ENCODE measurements at places on chromosomes 4 and X. TPM values are rescaled to one million over a fixed set of nuclear protein-coding genes. Genes with fewer than 3 reads are reported as not detected.

The SMR3B gene
- total RNA-seq: not detected

DNA sequence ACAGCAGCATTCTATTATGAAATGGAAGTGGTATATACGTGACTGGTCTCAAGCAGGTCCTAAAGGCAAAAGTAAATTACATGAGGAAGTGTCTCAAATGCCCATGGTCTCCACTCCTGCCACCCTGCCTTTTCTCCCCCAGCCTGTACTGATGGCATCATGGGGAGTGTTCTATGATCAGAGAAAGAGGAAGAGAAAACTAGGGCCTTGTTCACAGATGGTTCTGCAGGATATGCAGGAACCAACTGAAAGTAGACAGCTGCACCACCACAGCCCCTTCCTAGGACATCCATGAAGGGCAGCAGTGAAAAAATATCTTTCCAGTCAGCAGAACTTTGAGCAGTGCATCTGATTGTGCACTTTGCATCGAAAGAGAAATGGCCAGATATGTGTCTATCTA lies 901.5 kb downstream of the ARAP2 start:
- no peak overlapping the region for H3K4me3 ChIP-seq
- H3K27me3 ChIP-seq: no peaks in the 10 kb centered on the region
- no peak overlapping the region for H3K27ac ChIP-seq
- H3K36me3 ChIP-seq: no peaks in the 10 kb centered on the region
- no peaks in the 10 kb centered on the region for H3K4me1 ChIP-seq

- H3K4me3 ChIP-seq: no peak overlapping the region
- no peaks in the 10 kb centered on the region for H3K36me3 ChIP-seq
- no peak overlapping the region for H3K27ac ChIP-seq
- H3K4me1 ChIP-seq: no peaks in the 10 kb centered on the region
- no peaks in the 10 kb centered on the region for H3K27me3 ChIP-seq
- DNase-seq: no peak
Measured at GRCh38 chrX:675955-676295, 45.3 kb downstream of the SHOX start.

DNA sequence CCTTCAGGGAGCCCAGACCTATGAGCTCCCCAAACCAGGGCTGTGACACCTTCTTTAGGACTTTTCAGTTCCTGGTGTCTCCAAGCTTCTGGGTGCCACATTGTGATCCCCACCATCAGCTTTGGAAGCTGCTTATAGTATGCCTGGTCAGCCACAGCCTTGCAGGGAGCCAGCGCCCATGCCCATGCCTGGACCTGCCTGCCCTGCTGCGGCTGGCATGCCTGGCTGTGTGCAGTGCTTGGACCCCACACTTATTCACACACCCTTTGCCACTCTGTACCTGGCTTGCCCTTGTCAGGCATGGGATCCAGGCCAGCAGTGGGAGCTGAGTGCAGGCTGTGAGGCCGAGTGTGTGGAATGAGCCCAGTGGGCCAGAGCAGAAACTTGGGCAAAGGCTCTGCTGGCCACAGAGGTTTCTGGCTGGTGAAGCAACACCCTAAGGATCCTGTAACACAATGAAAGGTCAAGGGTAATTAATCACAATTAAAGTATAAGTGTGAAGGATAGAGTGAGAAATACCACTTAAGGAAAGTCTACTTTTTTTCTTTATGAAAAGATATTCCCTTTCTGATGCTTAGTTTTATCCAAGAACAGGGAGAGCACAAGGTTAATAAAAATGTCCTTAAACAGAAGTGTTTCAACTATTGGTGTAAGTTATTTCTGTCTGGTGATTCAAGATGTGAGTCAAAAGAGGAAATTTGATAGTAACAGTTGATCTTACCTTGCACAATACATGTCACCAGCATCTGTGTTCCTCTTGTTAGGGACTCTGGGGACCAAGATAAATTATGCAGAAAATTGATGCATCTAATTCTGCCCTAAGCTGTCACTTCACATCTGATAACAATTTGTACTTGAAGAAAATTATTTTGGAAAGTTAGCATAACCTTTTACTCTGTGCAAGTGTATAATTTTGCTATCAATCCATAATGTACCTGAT lies 161.8 kb downstream of the FAM47A start:
- H3K4me1 ChIP-seq: no peaks in the 10 kb centered on the region
- H3K27ac ChIP-seq: no peak overlapping the region
- peak; percentile 61 for DNase-seq
- no peaks in the 10 kb centered on the region for H3K27me3 ChIP-seq
- no peaks in the 10 kb centered on the region for H3K36me3 ChIP-seq

DNA sequence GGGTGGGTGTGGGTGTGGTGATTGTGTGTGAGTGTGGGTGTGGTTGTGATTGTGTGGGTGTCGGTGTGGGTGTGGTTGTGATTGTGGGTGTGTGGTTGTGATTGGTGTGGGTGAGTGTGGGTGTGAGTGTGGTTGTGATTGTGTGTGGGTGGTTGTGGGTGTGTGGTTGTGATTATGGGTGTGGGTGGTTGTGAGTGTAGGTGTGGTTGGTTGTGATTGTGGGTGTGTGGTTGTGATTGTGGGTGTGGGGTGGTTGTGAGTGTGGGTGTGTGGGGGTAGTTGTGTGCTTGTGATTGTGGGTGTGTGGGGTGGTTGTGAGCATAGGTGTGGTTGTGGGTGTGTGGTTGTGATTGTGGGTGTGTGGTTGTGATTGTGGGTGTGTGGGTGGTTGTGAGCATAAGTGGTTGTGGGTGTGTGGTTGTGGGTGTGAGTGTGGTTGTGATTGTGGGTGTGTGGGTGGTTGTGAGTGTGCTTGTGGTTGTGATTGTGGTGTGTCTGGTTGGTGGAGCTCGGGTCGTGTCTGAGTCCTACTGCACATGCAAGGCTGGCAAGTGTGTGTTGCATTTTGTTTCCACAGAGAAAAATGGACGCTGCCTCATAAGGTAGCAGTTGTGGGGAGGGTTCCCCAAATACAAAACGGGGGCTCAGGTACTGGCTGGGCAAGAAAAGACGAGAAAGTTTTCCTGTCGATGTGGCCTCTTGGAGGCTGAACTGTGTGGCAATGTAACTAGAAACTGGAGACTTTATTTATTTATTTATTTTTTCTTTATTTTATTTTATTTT lies 116.7 kb downstream of the UBE2K start:
- no peaks in the 10 kb centered on the region for H3K4me1 ChIP-seq
- H3K27me3 ChIP-seq: no peaks in the 10 kb centered on the region
- no peak for DNase-seq
- H3K36me3 ChIP-seq: no peaks in the 10 kb centered on the region
- no peak overlapping the region for H3K27ac ChIP-seq

GRCh38 chr4:146235654-146236177 lies 21.4 kb downstream of the REELD1 start:
- peak; percentile 62 for DNase-seq
- no peak overlapping the region for H3K4me3 ChIP-seq
- no peaks in the 10 kb centered on the region for H3K27me3 ChIP-seq
- H3K36me3 ChIP-seq: no peaks in the 10 kb centered on the region

GRCh38 chr4:18980516-18981233 lies 959.1 kb upstream of the LCORL start:
- H3K36me3 ChIP-seq: no peaks in the 10 kb centered on the region
- H3K4me1 ChIP-seq: no peaks in the 10 kb centered on the region
- no peak for DNase-seq
- H3K27me3 ChIP-seq: no peaks in the 10 kb centered on the region
- no peak overlapping the region for H3K27ac ChIP-seq

The FAM120C gene
- 14.1 TPM for total RNA-seq

DNA sequence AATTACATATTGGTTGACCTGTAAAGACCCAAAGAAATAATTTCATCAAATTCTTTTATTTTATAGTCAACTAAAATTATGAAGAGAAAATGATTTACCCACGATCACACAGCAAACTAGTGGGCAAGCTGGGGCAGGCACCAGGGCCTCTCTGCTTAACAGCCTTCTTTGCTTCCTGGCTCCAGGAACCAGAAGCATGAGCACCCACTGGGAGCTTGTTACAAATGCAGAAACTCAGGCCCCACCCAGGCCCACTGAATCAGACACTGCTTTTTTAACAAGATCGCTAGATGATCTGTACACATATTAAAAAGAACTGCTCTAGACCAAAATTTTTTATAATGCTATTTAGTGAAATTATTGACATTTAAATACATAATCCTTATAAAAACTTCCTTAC lies 95.0 kb downstream of the GEMIN8 start:
- H3K27ac ChIP-seq: no peak overlapping the region
- H3K4me1 ChIP-seq: no peaks in the 10 kb centered on the region
- H3K36me3 ChIP-seq: no peaks in the 10 kb centered on the region

- H3K27me3 ChIP-seq: no peaks in the 10 kb centered on the region
- no peak for DNase-seq
- H3K36me3 ChIP-seq: no peaks in the 10 kb centered on the region
- H3K27ac ChIP-seq: no peak overlapping the region
- H3K4me1 ChIP-seq: no peaks in the 10 kb centered on the region
Measured at GRCh38 chr4:184099000-184099399, 118.7 kb downstream of the ENPP6 start.

GRCh38 chrX:130079824-130080406 lies 30.4 kb downstream of the ELF4 start:
- H3K27ac ChIP-seq: no peak overlapping the region
- H3K4me1 ChIP-seq: no peaks in the 10 kb centered on the region
- H3K4me3 ChIP-seq: no peak overlapping the region
- no peaks in the 10 kb centered on the region for H3K27me3 ChIP-seq

GRCh38 chrX:38717871-38718270 lies 83.4 kb upstream of the MID1IP1 start:
- no peaks in the 10 kb centered on the region for H3K4me1 ChIP-seq
- H3K27ac ChIP-seq: no peak overlapping the region
- no peak for DNase-seq
- no peak overlapping the region for H3K4me3 ChIP-seq
- H3K36me3 ChIP-seq: no peaks in the 10 kb centered on the region

GRCh38 chr4:147050356-147050765 lies 104.7 kb upstream of the TTC29 start:
- DNase-seq: no peak
- H3K27ac ChIP-seq: no peak overlapping the region
- no peak overlapping the region for H3K4me3 ChIP-seq
- no peaks in the 10 kb centered on the region for H3K36me3 ChIP-seq

GRCh38 chr4:108651014-108651791 lies 804 bp downstream of the OSTC start:
- no peak for DNase-seq
- no peaks in the 10 kb centered on the region for H3K27me3 ChIP-seq
- no peak overlapping the region for H3K27ac ChIP-seq
- no peaks in the 10 kb centered on the region for H3K36me3 ChIP-seq

The VCX3B gene
- not detected for total RNA-seq

DNA sequence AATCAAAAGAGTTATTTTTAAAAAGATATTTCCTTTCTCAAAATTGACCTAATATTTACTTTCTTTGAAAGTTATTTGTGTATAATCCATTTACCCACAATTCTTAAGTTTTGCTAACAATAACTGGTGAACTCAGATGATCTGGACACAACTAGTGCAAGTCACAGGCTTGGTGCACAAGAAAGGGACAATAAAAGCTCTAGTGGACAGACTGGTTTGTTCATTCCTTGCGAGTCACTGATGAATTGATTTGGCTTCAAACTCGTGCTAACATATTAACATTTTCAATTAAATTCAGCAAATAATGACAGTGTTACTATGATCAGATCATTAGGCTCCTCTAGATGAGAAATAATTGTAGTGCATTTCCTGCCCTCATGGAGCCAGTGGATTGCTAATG lies 169.2 kb downstream of the BMPR1B start:
- H3K36me3 ChIP-seq: no peaks in the 10 kb centered on the region
- DNase-seq: no peak
- no peaks in the 10 kb centered on the region for H3K4me1 ChIP-seq
- H3K4me3 ChIP-seq: no peak overlapping the region
- no peak overlapping the region for H3K27ac ChIP-seq

The PPA2 gene
- 65.2 TPM for total RNA-seq

GRCh38 chr4:75555294-75556164 lies at the start of gene ODAPH:
Gene ODAPH, plus strand, starts transcription at chr4:75556066. Its CDS starts 17 bp downstream, at chr4:75556083.
- H3K4me1 ChIP-seq: no peaks in the 10 kb centered on the region
- no peak within 1 kb of the TSS for H3K27ac ChIP-seq
- DNase-seq: no peak
- H3K36me3 ChIP-seq: no peaks in the 10 kb centered on the region
- H3K4me3 ChIP-seq: no peak within 1 kb of the TSS
- no peaks in the 10 kb centered on the region for H3K27me3 ChIP-seq

Data from aorta (tissue), 5 donors.